Tibial nerve (tissue), 4 donors: ENCODE measurements at places on chromosomes 1 and 21.

- no peak for DNase-seq
Observed at GRCh38 chr1:229093609-229094336, 177.1 kb upstream of the RAB4A start.

GRCh38 chr1:85179522-85179921 lies 21.3 kb downstream of the SYDE2 start:
- DNase-seq = no peak

GRCh38 chr1:162590101-162590500 lies 28.6 kb downstream of the UAP1 start:
- DNase-seq = no peak

DNA sequence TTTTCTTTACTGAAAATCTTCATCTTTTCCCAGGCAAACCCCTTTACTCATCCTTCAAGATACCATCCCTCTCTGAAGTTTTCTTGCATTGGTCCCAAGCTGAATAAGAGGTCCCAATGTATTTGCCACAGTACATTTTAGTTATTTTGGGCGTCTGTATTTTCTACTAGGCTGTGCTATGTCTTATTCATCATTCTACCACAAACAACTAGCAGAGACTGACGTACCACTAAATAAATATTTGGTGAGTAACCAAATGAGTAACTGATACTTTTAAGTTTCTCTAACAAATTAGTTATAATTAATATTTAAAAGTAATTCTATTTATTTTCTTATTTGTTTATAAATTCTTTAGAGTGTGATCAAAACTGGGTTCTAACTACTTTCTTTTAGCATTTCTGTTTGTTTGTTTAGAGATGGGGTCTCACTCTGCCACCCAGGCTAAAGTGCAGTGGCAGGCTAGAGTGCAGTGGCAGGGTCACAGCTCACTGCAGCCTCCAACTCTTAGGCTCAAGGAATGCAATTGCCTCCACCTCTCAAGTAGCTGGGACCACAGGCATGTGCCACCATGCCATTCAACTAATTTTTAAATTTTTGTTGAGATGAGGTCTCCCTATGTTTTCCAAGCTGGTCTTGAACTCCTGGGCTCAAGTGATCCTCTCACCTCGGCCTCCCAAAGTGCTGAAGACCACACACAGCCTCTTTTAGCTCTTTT lies 33.1 kb downstream of the NDC1 start:
- no peak for DNase-seq

DNA sequence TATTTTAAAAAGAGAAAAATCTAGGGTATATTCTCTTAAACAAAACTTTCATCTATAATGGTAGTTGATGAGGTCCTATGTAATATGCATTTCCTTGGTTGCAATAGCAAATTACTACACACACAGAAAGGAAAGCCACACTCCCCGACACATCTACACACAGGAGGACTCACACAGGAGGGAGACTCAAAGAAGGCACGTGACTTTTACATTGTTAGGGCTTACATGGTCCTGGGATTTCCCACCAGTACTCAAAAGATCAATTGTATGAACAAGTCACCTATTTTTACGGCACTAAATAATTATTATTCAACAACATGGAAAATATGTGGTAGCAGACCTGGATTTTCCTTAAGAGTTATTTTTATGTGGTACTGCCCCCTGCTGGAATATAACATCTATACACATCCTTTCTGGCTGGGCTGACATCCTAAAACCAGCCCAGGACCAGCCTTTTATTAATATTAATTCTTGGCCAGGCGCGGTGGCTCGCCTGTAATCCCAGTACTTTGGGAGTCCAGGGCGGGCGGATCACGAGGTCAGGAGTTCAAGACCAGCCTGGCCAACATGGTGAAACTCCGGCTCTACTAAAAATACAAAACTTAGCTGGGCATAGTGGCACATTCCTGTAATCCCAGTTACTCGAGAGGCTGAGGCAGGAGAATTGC lies 33.9 kb upstream of the LGALS8 start:
- no peak for DNase-seq

DNA sequence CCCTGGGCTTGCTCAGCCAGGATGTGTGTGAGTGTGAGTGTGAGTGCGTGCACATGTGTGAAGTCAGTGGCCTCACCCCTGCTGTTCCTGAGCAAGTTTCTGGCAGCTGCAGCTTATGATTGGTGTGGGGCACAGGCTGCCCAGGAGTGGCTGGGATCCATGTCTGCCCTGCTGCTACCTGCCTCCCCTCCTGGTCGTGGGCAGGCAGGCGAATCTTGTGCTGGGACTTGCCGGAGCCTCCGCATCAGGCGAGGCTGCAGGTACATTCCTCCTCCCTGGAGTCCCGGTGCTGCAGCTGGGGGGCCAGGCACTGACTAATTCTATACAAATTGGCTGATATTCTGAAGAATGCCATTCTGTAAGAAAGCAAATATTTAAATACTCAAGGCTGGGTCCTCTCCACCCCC lies 85.6 kb upstream of the WNT4 start:
- DNase-seq = no peak

GRCh38 chr1:173392895-173393658 lies 84.1 kb upstream of the PRDX6 start:
- DNase-seq = no peak

- DNase-seq = no peak
Observed at GRCh38 chr1:195373856-195374255, 1234.4 kb downstream of the KCNT2 start.
